GM12878 (cell line): ENCODE measurements at places on chromosomes 11 and 22. TPM values are rescaled to one million over a fixed set of nuclear protein-coding genes. Genes with fewer than 3 reads are reported as not detected.

GRCh38 chr22:43500792-43501785, 89.3 kb downstream of the MPPED1 start:
- H3K4me3 ChIP-seq: no peak overlapping the region
- no peaks in the 10 kb centered on the region; the same call in 1 of the 2 replicates for H3K27me3 ChIP-seq
- no peaks in the 10 kb centered on the region for H3K36me3 ChIP-seq
- H3K4me1 ChIP-seq: no peaks in the 10 kb centered on the region

DNA sequence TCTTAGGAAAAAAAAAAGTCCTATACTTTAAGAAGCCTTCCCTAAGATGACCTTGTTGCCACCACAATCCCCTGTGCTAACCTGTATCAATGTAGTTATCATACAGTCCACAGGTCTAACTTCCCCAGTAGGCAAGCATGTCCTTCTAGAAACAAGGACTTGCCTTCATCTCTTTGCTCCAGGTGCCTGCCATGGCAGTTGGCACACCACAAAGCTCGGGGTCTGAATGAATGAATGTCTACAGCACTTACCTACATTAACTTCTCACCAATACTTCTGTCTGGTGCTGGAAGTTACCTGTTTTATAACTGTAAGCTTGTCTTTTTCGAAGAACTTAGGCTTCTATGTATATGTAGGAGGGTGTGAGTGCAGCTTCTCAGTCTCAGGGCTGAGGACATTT, 23.4 kb downstream of the CLPB start:
- H3K27me3 ChIP-seq: no peaks in the 10 kb centered on the region
- H3K36me3 ChIP-seq: no peaks in the 10 kb centered on the region; the same call in none of the 2 replicates
- no peak for DNase-seq
- peaks cover 20% of the 10 kb centered on the region for H3K4me1 ChIP-seq
- H3K27ac ChIP-seq: peak overlapping the region; percentile 88

- H3K27ac ChIP-seq: no peak overlapping the region
- H3K4me1 ChIP-seq: no peaks in the 10 kb centered on the region
- peaks cover 4% of the 10 kb centered on the region; the same call in 1 of the 2 replicates for H3K27me3 ChIP-seq
- no peak overlapping the region for H3K4me3 ChIP-seq
- no peaks in the 10 kb centered on the region for H3K36me3 ChIP-seq
Observed at GRCh38 chr22:39656495-39657490, 86.2 kb downstream of the CACNA1I start.

Gene OR8D1
- total RNA-seq: not detected in 2 replicates
